ENCODE measurements at places on chromosomes 1 and 21.

DNA sequence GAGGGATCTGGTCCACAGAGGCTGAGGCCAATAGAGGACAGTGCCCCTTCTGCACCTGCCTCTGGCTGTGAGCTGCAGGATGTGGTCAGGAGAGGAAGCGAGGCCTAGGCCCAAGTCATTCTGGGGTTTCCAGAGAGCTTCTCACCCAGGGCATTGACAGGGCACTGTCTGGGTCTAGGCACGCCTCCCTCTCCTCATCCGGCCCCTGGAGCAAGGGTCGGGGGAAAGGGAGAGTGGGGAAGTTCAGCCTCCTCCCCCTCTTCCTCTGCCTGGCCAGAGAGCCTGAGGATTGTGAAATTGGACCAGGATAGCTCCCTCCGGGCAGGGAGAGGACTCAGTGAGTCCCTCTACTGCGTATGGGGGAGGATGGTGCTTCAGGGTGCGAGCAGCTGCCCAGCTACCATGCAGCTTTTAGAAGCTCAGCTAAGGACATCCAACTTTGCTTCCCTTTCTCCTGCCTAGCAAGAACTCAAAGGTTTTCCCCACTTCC is 6.3 kb upstream of the INAVA start:
- DNase-seq, result peak; percentile 48

GRCh38 chr1:181257117-181257516 is 168.6 kb downstream of the IER5 start:
- DNase-seq, result no peak

GRCh38 chr1:21671915-21672314 is 2.8 kb upstream of the RAP1GAP start:
- no peak for DNase-seq

DNA sequence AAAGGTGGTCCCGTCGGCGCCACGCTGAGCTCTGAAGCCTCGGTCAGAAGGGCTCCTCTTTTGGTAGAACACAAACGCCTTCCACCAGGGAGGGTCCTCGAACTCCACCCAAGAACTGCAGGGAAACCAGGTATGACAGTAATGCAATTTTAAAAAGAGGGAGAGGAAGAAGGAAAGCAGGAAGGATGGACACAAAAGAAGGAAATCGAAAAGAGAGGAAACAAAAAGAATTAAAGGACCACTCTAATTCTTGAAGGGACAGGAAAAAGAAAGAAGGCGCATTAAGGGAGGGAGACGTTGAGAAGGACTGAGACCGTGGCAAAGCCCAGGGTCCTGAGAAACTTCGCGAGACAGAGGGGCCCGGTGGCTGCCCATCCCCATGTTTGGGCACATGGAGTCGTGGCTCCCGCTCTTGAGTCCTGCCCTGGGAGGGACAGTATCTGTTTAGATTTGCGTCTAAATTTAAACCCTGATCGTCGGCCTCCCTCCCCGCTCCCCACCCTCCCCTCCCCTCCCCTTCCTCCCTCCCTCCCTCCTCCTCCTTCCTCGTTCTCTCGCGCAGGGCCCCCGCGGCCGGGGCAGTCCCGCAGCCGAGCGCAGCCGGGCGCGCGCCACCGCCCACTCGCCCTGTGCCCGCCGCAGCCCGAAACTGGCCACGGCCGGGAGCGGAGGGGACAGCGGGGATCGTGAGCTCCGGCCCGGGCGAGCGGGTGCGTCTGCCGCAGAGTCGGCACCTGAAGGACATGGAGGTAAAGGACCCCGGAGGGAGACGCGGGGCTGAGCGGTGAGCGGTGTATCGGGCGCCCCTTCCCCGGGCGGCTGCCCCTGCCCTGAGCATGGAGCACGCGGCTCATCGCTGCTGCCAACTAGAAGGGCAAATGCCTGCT is at the start of gene RCSD1:
Gene RCSD1, plus strand, starts transcription at position 552 of the 887 bp plus-strand sequence. Its CDS starts 192 bp downstream, at position 744.
- no peak for DNase-seq

- peak; percentile 43 for DNase-seq
Observed at GRCh38 chr1:247528812-247529474, 7.3 kb downstream of the OR2C3 start.

- DNase-seq, result no peak
Observed at GRCh38 chr1:56061824-56062223, 517.5 kb downstream of the PLPP3 start.
